ENCODE measurements at places on chromosomes 11 and 22.

DNA sequence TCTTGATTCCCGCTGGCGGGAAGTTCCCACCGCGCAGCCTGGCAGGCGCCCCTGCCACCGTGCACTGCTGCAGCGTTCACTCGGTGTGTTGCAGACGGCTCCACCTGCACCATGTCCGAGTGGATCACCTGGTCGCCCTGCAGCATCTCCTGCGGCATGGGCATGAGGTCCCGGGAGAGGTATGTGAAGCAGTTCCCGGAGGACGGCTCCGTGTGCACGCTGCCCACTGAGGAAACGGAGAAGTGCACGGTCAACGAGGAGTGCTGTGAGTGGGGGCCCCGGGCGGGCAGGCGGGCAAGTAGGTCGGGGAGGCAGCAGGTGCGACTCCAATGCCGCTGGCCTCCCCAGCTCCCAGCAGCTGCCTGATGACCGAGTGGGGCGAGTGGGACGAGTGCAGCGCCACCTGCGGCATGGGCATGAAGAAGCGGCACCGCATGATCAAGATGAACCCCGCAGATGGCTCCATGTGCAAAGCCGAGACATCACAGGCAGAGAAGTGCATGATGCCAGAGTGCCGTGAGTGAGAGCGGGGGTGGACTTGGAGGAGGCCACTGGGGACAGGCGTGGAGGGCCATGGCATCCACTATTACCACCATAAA lies 99.7 kb downstream of the RRAS2 start:
- DNase-seq = no peak

DNA sequence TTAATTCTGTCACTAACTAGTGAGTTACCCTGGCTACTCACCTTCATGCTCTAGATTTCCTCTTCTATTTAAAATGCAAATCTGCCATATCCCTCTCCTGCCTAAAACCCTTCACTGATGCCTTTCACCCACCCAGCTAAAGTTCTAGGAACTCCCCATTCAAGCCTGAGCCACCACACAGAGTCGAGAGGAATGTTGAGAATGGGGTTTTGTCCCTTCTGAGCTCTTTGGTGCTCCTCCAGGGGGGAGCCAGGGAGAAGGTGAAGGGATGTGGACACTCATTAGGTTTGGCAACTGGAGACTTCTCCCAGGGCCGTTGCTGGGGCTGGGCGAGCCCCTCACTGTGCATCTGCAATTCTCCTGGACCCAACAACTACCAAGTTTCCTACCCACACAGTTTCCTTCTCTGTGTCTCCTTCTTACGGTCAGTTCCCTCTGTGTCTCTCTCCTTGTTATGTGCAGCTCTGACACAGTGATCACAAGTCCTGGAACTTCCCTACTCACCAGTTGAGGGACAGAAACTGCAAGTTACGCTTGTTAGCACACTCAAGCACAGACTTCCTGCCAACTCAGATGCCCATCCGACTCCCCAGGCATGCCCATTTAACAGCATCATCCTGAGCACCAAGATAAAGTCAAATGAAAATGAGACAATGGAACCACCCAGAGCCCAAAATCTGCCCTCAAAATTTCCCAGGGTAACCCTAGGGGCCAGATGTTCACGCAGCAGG lies 6.5 kb upstream of the IL10RA start:
- no peak for DNase-seq

DNA sequence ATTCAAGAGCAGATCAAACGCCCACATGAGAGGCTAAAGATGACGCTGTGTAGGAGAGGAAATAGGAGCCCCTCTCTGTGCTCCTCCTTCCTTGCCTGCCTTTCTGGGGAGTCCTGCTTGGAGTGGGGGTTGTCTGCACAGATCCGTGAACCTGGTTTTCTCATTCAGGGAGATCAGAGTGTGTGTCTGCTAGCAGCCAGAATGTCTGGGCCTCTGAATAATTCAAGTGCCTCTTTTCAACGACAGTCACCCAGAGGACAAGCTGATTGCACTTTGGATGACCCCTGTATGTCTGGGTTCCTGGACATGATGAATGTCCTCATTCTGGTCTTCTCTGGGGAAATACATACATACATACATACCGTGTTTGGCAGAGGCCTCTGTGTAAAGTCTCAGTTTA lies 592.5 kb upstream of the B3GAT1 start:
- DNase-seq = no peak

DNA sequence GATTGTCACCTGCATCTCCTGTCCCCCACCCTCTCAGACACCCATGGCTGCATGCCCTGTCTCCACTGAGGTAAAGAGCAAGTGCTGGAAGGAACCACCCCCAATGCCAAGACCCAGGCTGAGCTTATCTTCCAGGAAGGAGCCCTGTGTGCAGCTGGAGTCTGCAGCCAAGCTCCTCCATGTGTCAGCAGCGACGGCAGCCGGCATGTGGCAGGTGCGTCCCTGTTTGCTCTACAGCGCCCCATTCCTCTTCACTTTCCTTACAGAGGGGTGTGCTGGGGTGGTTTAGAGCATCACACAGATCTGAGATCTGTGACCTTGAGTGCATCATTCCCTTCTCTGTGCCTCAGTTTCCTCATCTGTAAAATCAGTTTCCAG lies 7.7 kb upstream of the MN1 start:
- DNase-seq = no peak

DNA sequence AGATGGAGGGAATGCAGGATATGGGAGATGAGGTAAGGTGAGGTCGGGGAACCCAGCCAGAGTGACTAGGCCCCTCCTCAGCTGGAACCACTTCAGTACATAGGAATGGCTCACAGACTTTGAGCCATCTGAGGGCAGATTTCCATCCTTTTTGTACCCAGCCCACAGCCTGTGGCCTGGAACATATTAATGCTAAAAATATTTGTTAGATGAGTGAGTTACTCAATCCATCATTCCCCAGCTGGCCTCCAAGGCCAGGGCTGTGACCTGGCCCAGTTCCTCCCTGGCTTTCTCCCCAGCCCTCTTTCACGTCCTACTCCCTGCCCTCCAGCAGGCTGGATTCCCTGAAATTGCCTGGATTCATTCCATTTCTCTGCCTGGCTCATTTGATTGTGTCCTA lies 57.2 kb upstream of the PRDM11 start:
- DNase-seq = no peak

DNA sequence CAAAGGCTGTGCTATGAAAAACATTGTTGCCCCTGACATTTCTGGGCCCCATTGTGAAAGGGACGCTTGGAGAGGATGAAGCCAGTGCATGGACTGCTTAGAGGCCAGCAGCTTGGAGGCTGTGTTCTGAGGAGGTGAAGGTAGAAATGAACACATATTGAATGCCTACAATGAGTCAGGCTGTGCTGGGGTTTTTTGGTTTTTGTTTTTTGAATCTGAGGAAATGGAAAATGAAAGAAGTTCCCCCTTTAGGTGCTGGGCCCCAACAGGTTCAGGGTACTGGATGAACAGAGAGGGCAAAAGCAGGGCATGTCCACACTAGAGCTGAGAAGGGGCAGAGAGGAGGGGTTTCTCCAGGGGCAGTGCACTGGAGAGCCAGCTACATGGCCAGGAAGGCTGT lies 166.1 kb upstream of the API5 start:
- DNase-seq = no peak

GRCh38 chr11:116312570-116313391 lies 460.0 kb downstream of the BUD13 start:
- DNase-seq = no peak

DNA sequence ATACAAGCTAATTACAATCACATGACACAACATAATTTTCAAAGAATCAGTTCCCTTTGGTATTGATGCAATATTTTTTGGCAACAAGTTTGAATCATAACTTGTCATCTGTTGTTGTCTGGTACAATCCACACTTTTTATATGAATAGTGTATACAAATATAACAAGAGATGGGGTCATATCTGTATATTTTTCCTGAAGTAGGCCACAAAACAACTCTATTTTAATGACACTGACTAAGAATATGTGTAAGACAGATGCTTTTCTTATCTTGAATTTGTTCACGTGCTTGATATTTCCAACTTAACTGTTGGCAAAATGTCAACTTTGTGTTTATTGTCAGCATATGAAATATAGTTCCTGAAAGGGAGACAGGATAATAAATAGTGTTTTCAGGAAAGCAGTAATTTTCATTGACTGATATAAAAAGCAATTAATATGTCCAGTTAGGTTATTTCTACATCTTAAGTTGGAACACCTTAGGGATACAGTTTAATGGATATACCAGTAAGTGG lies 27.9 kb downstream of the NOX4 start:
- no peak for DNase-seq

- peak; percentile 65 for DNase-seq
These were observed 4.0 kb upstream of the SGSM1 start for GRCh38 chr22:24801901-24802465.

- DNase-seq = no peak
These were observed 527.0 kb downstream of the TBC1D22A start for GRCh38 chr22:47289336-47289985.

GRCh38 chr11:120224361-120224760 lies 13.5 kb downstream of the OAF start:
- DNase-seq = no peak

DNA sequence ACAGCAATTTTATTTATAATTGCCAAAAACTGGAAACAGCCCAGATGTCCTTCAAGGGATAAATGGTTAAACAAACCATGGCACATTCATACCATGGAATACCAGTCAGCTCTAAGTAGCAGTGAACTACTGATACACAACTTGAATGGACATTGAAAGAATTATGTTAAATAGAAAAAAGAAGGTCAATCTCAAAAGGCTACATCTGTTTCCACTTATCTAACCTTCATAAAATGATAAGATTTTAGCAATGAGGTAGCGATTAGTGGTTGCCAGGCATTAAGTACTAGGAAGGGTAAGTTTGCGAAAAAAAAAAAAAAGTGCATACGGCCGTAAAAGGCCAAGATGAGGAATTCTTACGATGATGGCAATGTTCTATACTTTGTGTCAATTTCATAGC lies 738.7 kb upstream of the ANO3 start:
- no peak for DNase-seq

DNA sequence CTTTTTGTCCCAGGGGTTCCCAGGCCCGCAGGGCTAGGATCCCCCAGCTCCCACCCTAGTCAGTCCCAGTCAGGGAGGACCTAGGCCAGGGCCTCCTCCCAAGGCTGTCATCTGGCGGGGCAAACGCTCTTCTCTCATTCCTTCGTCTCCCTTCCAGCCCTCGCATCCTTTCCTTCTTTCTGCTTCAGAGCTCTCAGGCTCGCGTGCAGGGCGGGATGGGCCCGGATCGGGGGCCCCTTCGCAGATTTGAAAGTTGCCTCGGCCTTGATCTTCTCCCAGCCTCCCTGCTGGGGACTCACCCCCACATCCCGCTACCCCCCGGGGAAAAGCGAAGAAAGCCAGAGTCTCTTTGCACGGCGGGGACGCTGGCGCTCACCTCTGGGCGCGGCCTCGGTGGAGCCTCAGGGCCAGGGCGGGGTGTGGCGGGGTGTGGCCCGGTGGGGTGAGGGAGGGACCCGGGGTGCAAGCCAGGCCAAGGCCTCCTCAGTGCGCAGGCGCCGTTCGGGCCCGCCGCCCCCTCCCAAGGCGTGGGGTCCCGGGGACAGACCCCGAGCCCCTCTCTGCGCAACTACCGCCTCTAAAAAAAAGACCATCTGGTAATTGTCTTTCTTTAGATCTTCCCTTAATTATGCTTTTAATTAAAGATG lies 14.8 kb upstream of the PAX6 start:
- DNase-seq = no peak

- no peak for DNase-seq
These were observed 134.1 kb downstream of the NAV2 start for GRCh38 chr11:19846654-19847305.

GRCh38 chr11:103648054-103648453 lies 388.4 kb upstream of the DDI1 start:
- no peak for DNase-seq

- DNase-seq = no peak
These were observed 1.3 kb upstream of the FLRT1 start for GRCh38 chr11:64034411-64034811.

GRCh38 chr11:119975561-119976152 lies 162.3 kb downstream of the TRIM29 start:
- no peak for DNase-seq

- DNase-seq = no peak
These were observed at the start of gene FOLH1 for GRCh38 chr11:49208006-49208721. Gene FOLH1 (minus strand): TSS chr11:49208602. CDS start chr11:49208409, 193 bp downstream.

- peak; percentile 11 for DNase-seq
These were observed 120.7 kb upstream of the TOP3B start for GRCh38 chr22:22103078-22103875.

DNA sequence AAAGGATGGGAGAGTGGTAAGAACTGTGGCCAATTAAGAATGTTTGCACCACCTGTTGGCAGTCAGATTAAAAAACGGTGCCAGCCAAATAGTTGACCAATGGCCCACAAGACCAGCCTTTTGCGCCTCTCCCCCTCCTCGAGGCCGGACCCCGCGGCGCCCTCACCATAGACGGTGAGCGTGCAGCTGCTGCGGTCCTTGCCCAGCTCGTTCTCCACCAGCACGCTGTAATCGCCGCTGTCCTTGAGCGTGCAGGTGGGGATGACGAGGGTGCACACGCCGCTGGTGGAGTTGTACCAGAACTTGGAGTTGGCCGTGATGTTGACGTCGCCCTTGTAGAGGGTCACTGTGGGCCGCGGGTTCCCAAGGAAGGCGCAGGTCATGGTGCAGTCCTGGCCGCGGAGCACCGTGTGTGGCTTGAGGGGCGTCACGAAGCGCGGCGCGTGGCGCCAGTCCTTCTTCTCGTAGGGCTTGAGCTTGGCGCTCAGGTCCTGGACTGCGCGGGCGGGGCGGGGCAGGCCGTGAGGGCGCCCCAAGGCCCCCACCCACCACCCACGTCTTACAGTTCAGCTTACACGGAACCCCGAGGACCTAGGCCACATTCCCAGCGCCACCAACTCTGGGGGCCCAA lies 7.2 kb downstream of the TMEM86A start:
- peak; percentile 14 for DNase-seq

GRCh38 chr11:26621132-26621531 lies 49.1 kb upstream of the MUC15 start:
- DNase-seq = no peak

DNA sequence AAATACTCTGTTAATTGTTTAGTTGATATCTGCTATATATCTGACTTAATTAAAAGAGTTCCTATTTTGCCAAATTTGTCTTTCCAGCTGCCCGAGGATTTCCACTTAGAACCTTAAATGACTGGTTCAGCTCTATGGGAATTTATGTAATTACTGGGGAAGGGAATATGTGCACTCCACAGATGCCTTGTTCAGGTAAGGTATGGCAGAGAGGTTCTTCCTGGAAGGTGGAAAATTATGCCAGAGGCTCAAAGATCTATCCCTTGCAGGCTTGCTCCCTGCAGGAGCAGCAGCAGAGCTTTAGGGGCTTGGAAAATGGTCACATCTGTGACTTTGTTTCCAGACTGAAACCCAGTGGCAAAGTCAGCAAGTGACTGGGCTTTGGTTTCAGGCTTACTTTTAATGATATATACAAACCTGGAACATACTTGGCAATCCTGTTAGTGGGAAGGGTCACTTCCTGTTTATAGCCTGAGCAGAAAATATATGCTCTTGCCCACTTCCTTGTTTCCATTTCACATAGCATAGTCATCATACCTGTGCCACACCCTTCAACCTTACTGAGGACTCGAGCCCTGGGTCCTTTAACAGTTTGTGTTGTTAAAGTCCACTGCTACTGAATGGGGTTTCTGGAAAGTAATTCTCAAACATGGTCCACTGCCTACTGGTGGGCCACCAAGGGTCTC lies 23.7 kb downstream of the WBP2NL start:
- no peak for DNase-seq

GRCh38 chr11:73137944-73138274 lies 4.2 kb downstream of the FCHSD2 start:
- DNase-seq = no peak

All from T-helper 1 cell (primary cell).